Choroid plexus epithelial cell (primary cell): ENCODE measurements at places on chromosomes 12 and 14.

DNA sequence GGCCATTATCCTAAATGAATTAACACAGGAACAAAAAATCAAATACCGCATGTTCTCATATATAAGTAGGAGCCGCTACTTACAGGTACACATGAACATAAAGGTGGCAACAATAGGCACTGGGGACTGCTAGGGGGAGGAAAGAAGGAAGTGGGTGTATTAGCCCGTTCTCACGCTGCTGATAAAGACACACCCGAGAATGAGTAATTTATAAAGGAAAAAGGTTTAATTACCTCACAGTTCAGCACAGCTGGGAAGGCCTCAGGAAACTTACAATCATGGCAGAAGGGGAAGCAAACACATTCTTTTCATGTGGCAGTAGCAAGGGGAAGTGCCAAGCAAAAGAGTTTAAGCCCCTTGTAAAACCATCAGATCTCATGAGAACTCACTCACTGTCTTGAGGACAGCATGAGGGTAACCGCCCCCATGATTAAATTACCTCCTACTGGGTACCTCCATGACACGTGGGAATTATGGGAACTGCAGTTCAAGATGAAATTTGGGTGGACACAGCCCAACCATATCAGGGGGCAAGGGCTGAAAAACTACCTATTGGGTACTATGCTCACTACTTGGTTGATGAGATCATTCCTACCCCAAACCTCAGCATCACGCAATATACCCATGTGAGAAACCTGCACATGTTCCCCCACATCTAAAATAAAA lies 16.4 kb upstream of the MIA2 start:
- no peak for DNase-seq

GRCh38 chr12:128549601-128550218 lies 274.0 kb downstream of the SLC15A4 start:
- DNase-seq, result no peak

- peak; percentile 96 for DNase-seq
These were observed 40.9 kb downstream of the PTGER2 start for GRCh38 chr14:52355016-52355431.

DNA sequence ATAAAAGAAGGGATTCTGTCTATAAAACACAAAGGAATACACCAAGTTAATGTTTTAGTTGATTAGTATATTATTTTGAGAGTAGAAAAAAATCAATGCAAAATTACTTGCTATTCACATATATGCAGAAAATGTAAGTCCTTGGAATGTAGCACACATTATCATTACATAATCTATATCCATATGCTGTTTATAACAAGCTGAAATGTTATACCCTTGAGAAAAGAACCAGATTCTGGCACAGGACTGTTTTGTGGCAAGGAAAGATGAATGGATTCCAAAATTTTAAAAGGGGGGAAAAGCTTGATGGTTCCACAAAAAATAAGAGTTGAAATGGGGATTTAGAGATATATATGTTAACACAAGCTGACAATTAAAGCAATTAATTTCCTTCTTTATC lies 153.6 kb downstream of the MSRB3 start:
- DNase-seq, result no peak

DNA sequence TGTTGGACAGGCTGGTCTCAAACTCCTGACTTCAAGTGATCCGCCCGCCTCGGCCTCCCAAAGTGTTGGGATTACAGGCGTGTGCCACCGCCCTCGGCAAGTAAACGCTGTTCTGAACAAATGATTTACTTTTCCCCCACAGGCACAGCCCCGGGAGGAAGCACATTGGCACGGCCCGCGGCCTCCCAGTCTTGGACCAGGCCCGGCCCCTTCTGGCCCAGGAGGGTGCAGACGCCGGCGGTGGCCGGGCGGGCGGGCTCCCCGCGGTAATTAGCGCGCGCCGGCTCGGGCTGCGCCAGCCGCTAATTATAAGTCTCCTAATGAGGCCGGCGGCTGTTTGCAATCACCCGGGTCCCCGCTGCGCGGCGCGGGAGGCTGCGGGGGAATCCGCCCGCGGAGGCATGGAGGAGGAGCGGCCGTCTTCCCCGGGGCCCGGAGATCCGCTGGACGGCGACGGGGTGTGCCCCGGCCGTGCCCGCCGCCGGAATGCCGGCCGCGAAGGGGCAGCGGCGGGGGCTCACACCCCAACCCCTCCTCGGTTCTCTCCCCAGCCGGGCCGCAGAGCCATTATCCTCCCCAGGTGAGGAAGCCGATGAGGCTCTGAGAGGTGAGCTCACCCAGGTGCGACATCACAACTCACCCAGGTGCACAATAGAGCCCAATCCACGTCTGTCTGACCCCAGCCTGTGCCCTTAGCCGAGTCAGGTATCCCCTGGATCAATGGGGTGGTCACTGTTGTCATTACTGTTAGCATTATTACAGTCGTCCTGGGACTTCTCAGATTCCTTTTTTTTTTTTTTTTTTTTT lies 3.3 kb upstream of the POP5 start:
- DNase-seq, result no peak

- DNase-seq, result no peak
These were observed 42.3 kb downstream of the BCL11B start for GRCh38 chr14:99229654-99230207.

GRCh38 chr12:127165567-127166392 lies 1101.2 kb upstream of the TMEM132C start:
- DNase-seq, result peak; percentile 81

- DNase-seq, result no peak
These were observed 261.3 kb upstream of the NOS1 start for GRCh38 chr12:117622741-117623140.

GRCh38 chr12:92928421-92928961 lies 604 bp downstream of the EEA1 start:
- DNase-seq, result peak; percentile 26

DNA sequence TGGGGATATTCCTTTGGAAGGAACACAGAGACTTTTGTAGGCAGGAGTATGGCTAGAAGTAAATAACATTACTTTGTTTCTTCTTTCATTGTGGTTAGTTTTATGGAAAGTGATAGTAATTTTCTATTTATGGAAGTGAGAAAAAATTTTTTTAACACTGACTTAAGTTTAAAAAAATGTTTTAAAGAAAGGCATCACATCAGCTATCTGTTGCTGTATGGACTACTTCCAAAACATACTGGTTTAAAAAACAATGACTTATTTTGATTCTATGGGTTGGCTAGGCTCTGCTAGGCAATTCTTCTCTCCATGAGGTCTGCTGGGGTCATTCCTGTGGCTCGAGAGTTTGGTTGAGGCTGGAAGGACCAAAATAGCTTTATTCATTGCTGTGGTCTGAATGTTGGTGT lies 31.7 kb upstream of the SLC38A2 start:
- DNase-seq, result peak; percentile 91

DNA sequence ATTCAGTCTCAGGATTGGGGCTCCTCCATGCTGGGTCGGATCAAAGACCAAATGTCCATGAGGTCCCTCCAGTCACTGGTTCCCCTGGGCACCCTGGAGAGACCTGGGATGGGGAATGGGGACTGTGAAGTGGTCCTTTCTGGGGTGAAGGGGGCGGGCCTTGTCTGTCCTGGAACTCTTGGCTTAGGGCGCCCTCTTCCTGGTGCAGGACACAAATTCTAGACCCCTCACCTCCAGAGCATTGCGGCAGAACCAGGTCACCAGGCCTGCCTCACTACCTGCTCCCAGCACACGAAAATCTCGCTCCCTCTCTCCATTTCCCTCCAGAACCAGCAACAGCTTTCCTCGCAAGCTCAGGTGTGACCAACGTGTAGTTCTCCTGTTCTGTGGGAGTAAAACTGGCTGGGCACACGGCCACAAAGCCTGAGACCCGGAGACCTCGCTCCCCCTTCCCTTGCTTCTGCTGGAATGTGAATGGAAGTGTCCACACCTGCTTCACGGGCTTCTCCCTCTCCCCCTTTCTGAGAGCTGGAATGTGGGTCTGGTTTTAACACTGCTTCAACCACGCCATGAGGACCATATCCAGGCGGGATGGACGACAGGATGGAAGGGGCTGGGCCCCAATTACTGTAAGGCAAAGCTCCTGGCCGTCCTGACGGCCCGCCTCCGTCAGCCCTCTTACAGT lies 112.7 kb downstream of the SCARB1 start:
- no peak for DNase-seq

DNA sequence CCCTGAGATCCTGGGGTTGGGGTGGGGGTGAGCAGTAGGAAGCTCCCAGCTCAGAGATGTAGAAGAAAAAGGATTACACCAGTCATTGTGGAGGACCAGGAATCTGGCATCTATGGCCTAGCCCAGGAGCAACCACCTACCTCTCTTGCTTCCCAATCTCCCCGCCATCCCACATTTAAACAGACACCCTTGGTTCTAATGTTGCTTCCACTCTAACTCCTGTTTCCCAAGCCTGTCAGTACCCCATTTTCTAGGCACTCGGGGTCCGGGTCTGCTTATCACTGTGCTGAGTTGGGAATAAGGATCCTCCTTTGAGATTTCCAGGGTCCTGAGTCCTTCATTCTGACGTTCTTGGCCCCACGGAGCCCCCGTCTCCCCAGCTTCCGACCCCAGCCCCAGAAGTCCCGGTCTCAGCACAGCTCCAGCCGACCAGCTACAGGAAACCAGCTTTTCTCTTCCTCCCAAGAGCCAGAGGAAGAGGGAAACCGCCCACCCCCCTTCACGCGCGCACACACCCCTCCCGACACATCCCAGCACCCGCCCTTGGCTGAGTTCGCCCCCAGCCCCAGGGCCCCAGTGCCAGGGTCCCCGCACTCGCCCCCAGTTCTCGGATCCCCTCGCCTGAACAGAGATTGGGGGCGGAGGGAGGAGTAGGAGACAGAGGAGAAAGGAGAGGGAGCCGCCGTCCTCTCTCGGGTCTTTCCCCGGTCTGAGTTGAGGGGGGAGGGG lies 1.2 kb downstream of the ITGA5 start:
- no peak for DNase-seq

GRCh38 chr14:90660865-90661570 lies 155.2 kb downstream of the TTC7B start:
- no peak for DNase-seq

- DNase-seq, result no peak
These were observed 25.2 kb downstream of the SPRING1 start for GRCh38 chr12:116712458-116713303.

DNA sequence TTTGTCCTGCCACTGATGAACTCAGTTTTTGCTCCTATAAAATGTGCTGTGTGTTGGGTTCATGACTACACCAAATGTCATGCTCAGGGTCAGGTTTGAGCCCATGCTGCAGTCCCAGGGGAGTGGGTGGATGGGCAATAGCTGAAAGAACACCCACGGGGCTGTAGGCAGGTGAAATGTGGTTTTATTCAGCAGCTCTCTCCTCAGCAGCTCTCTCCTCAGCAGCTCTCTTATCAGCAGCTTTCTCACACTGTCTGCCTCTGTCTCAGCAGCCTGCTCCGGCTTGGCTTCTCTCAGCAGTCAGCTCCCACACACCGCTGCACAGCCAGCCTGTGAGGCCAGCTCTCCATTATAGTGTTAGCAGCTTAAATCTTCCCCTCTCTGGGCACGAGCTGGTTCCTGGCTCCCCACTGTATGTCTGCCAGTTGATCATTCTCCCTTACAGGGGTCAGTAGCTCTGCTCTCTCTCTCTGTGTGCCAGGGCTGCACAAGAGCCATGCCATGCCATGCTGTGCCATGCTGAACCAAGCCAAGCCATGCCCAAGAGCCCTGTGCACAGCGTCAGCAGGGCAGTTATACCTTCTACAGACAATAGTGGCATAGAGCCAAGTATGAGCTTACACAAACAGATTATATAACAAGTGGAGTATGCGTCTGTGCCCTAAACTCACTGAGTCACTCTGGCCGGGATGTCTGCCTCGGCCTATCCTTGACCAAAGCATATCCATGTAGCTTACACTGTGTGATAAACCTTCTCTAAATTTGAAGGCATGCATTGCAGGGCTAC lies 303.3 kb upstream of the TMPO start:
- peak; percentile 33 for DNase-seq

- no peak for DNase-seq
These were observed 44.6 kb upstream of the PTCSC3 start for GRCh38 chr14:36221112-36221511.

GRCh38 chr14:95395098-95395737 lies 75.5 kb upstream of the CLMN start:
- DNase-seq, result peak; percentile 7

GRCh38 chr12:57842342-57843294 lies 3.9 kb downstream of the CTDSP2 start:
- DNase-seq, result peak; percentile 50

- peak; percentile 87 for DNase-seq
These were observed 19.1 kb upstream of the DHRS7 start for GRCh38 chr14:60184146-60184904.

DNA sequence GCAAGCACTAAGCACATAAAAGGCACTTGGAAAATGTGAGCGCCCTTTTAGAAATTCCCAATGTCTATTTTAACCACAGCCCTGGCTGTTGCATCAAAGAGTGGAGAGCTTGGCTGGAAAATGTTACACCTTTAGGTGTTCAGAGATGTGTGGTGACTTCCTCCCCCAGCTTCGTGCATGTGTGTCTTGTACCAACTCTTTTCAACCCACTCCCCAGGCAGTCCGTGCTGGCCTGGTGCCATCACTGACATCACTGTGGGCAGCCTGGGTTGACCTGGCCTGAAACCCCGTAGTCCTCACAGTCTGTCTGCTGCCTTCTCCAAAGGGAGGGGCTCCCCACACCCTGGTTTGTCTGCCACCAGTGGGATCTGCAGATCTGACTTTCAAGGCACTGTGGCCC lies 101.8 kb downstream of the SCARB1 start:
- peak; percentile 48 for DNase-seq

DNA sequence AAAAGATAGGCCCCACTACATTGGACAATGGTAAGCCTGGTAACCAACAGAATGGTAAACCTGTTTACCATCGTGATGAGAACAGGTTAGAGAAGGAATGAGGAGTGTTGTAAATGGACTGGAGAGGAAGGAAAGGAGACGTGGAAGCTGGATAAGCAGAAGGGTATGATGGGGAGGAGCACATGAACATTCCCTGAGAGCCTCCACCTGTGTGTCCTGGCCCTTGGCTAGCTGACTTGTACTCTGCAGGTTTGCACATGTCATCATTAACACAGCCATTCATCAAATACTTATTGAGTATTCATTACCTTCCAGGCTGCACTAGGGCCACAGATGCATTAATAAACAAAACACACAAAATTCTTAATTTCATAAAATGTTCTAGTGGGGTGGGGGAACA lies 4.3 kb upstream of the IL26 start:
- DNase-seq, result no peak
